ENCODE measurements at places on chromosomes 3 and 15.

DNA sequence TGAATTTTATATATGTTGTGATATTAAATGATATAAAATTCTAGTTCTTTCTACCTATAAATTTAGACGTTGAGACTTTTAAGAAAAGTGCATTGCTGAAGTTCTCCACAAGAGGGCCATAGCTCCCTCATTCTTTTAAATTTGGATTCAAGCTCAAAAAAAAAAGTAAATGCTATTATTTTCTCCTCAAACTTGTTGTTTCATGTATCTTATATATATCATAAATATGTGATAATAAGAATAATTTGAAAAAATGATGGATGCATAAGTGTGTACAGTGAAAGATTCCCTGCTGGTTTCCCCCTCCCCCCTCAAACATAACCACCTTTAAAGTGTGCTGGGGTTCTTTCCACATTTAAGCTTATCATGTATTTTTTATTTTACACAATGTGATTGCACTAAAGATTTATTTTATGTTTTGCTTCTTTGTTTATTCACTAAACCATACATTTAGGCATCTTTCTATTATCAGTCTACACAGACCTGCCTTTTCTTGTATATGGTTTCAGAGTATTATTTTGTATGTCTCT is 769.4 kb upstream of the GOLIM4 start:
- DNase-seq = peak; percentile 18

GRCh38 chr3:104126864-104127553 is 1239.7 kb upstream of the ALCAM start:
- DNase-seq = no peak

DNA sequence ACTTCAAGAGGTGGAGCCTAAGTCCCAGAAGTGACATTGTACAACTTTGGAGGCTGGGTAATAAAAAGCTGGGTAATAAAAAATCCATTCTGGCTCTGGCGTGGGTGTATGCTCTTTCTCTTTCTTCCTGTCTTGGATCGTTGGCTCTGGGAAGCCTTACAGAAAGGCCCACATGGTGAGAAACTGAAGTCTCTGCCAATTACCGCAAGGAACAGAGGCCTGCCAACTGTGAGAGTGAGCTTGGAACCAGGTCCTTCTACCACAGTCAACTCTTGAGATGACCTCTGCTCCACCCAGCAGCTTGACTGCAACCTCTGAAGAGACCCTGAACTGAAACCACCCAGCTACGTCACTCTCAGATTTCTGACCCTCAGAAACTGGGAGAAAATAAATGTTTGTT is 51.0 kb downstream of the NR2F2 start:
- DNase-seq = no peak

GRCh38 chr3:24220859-24221657 is 273.6 kb downstream of the THRB start:
- no peak for DNase-seq

DNA sequence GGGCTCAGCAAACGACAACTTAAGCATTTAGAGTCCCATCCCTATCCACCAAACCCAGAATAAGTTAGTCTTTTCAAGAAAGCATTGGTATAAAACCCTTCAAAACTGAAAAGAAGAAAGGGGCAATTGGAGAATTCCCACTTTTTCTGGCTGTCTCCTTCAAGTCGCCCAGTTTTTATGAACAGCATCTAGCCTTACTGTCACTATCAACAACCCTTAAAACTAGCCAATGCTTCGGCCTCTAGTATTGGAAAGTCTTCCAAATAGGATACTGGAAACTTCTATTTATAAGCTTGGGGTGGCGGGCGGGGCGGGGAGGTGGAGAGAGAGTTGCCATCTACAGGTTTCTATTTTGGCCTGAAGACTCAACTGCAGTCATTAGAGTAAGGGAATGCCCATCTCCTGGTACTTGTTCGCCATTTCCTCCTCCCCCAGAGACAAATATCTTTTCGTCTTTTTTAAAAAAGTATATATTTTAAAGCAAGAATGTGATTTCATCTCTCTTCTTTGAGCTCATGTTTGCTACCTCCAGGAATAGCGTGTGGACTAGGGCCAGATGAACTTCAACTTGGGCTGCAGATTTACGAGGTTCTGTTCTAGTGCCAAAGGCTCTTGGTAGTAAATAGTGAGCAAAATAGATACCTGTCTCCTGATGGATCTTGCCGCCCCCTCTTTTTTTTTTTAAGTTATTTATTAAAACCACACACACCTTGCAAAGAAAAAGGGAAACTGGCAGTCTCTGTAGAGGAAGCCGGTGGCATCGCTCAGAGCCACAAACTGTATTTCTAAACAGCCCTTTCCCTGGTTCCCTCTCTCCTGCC is 2.7 kb downstream of the BCL6 start:
- DNase-seq = no peak

- DNase-seq = no peak
Measured at GRCh38 chr3:122394173-122394572, 10.2 kb downstream of the FAM162A start.

GRCh38 chr3:152299249-152299976 is 30.7 kb downstream of the MBNL1 start:
- no peak for DNase-seq

GRCh38 chr3:59779260-59779659 is 729.4 kb upstream of the CFAP20DC start:
- no peak for DNase-seq

DNA sequence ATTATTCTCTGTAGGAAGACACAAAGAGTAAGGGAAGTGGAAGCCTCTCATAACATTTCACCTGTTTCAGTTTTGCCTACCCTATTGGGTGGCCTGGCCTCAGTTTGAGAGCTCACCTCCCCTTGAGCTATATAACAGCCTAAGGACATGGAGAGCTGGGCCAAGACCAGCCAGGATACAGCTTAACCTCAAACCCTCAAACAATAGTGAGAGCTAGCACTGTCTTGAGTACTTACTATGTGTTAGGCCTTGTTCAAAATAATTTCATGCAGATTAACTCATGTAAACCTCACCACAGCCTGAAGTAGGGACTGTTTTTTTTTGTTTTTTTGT is 15.0 kb upstream of the TBL1XR1 start:
- DNase-seq = peak; percentile 69

GRCh38 chr15:25058080-25058785 is 103.4 kb downstream of the SNRPN start:
- no peak for DNase-seq

DNA sequence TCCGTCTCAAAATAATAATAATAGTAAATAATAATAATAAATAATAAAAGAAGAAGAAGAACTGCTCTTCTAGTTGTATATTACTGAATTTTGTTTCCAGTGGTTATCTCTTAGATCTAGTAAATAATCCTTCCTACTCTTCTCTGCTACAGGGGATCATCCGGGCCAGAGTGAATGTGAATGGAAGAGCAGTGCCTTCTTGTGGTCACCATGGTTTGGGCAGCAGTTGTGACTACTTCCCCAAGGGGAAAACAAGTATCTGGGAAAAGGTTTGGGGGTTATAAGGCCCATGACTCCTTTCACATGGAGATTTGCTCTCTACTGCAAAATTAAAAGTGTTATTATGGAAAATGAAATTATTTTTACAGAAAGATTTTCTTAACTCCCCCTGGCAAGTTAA is 5.5 kb upstream of the OR5K1 start:
- DNase-seq = no peak

DNA sequence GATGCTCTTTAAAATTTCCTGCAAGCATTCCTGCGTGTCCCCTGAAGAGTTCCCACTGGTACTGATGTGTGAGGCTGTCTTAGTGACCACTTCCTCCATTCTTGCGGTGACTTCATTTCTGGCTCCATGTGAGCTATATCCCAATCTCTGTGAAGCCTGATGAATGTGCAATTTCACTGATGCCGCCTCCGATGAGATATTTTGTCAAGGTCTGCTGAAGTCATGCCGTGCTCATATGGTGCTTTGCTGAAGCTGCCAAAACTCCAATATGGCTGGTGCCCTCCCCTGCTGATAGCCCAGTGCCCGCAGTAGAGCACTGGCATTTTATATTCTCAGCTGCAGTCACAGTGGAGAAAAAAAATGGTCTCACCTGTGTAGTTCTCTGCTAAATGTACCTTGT is 271.5 kb downstream of the EFHB start:
- DNase-seq = no peak

- DNase-seq = no peak
Measured at GRCh38 chr15:78109156-78109555, 16.8 kb downstream of the SH2D7 start.

GRCh38 chr3:155675094-155675493 is 69.8 kb downstream of the PLCH1 start:
- no peak for DNase-seq

GRCh38 chr3:4687167-4687566 is 194.0 kb downstream of the ITPR1 start:
- DNase-seq = no peak

- peak; percentile 83 for DNase-seq
Measured at GRCh38 chr15:59885832-59886231, 118.3 kb upstream of the FOXB1 start.

DNA sequence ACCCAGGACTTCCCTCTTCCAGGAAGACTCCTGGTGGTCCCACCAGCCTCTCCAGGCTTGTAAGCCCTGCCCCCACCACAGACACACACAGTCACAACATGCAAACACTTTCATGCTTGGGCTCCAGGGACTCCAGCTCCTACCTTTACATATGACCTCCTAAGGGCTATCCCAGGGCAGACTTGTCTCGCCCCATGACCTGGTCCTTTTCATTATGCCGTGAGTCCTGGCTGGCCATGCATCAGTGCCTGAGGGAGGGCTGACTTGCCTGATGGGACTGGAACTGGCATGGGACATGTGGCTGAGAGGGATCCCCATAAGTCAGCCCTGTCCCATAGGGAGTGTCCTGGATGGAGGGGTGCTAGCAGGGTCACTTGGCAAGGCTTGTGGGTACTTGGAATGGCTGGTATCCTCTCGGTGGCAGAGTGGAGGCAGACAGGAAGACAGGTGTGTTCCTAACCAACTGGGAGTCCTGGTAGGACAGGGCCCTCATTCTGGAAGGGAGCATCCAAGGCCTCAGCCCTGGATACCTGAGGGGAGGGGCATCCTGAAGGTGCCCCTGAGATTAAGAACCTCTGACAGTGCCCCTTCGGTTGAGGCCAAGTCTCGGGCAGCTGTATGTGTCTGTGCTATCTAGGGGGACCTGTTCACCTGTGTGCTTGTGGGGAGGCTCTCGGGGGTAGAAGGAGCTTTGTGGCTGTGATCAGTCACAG is 540 bp upstream of the HHATL start:
- no peak for DNase-seq

- DNase-seq = no peak
Measured at GRCh38 chr3:51675201-51675611, 4.2 kb downstream of the TEX264 start.

GRCh38 chr3:127700406-127700805 is 27.7 kb downstream of the ABTB1 start:
- no peak for DNase-seq

- DNase-seq = no peak
Measured at GRCh38 chr3:194275291-194275690, 75.8 kb downstream of the CPN2 start.

GRCh38 chr15:95292785-95293450 is 1037.6 kb upstream of the NR2F2 start:
- no peak for DNase-seq

- DNase-seq = peak; percentile 12
Measured at GRCh38 chr15:96327155-96327741, 3.3 kb upstream of the NR2F2 start.

- no peak for DNase-seq
Measured at GRCh38 chr3:71149959-71150954, 433.3 kb downstream of the FOXP1 start.

DNA sequence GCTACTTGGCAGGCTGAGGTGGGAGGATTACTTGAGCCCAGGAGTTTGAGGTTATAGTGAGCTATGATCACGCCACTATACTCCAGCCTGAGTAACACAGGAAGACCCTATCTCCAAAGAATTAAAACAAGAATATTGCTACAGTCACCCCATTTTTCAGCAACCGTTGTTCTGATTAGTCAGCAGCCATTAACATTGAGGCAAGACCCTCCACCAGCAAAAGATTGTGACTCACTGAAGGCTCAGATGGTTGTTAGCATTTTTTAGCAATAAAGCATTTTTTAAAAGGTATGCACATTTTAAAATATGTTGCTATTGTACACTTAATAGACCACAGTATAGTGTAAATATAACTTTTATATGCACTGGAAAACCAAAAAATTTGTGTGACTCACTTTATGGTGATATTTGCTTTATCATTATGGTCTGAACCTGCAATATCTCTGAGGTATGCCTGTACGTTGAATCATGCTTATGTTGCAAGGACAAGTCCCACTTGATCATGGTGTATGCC is 492.6 kb downstream of the SQOR start:
- DNase-seq = no peak

Data from NCI-H146 (cell line).